ENCODE measurements at places on chromosomes 1 and 21.

DNA sequence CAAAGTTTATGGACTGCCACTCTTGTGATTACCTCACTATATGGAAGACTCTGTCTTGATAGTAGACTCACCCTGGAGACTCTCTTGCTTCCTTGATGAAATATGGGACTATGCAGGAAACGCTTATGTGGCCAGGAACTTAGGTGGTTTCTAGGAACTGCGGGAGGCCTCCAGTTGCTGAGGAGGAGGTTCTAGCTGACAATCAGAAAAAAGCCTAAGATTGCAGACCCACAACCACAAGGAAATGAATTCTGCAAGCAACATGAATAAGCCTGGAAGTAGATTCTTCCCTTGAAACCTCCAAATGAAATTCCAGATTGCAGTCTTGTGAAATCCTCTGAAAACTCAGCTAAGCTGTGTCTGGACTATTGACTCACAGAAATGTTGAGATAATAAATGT, 88.9 kb upstream of the COL11A1 start:
- no peak for DNase-seq

DNA sequence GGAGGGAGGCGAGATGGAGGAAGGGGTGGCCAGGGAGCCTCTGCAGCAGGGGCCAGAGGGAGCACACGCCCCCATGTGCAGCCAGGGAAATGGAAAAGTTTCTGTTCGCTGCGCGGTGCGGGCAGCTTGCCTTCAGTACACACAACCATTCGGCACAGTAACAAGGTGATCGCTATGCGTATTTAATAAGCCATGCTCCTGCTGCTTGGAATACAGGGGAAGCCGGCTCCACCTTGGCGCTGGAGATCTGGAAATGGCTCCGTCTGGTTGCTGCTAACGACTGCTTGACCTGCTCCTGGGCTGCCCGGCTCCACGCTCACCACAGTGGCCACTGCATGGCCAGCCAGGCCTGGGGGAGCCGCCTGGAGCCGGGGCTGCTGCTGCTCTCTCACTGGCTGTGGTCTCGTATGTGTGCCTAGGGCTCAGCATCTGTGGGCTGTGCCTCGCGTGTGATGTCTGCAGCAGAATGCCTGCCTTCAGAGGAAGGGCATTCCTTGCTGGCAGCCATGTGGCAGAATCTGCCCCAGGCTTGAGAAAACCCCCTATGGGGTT, 86.4 kb upstream of the ACTL8 start:
- no peak for DNase-seq

- no peak for DNase-seq
These were observed 15.7 kb upstream of the TMEM51 start for GRCh38 chr1:15137809-15138208.

GRCh38 chr1:207913951-207914350, 3.0 kb upstream of the CD34 start:
- no peak for DNase-seq

GRCh38 chr21:36929622-36930021, 36.8 kb downstream of the HLCS start:
- peak; percentile 58 for DNase-seq

GRCh38 chr1:56052041-56052440, 527.3 kb downstream of the PLPP3 start:
- DNase-seq: no peak

- peak; percentile 46 for DNase-seq
These were observed 780 bp downstream of the HIVEP3 start for GRCh38 chr1:41917835-41918449.

DNA sequence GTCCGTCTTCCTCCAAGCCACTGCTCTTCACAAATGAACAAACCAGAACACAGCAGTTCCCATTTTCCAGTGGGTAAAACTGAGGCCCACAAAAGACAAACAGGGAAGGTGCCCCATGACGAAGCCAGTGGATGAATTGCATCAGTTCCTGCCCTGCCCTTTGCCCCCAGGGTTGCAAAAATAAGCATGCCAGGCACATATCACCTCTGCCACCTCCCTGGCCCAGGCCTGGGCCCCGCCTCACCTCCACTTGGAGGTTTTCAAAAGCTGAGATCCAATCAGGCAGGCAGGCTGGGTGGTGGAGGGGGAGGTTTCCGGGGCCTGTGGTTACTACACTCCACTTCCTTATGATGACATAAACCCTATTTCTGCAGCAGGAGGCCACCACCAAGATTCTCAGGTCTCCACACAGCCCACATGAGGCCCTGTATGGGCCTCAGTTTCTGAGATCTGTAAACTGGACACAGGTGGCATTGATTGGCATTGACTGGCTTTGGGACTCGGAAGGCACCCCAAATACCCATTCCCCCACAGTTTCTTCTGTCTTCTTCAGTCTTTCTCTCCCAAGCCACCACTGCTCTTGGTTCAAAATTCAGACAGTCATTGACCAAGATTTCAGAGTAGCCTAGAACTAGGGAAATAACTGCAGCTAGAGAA, 4.1 kb downstream of the KIF21B start:
- no peak for DNase-seq

GRCh38 chr1:44072204-44072603, 40.9 kb upstream of the SLC6A9 start:
- DNase-seq: peak; percentile 48

DNA sequence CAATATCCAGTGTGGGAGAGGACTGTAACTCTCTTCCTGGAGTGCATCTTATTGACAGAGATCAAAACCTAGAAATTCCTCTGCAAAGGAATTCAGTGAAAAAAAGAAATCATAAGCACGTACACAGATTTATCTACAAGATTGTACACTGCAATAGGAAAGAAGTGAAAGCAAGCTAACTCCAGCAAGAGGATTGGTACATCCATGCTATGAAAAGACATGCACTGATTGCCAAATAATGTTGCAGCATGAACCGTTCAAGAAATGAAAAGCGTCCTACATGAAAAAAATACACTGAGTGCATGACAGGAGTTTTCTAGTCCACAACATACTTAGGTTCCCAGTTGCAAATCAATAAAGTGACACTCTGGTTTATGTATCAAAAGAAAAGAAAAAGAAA, 1.9 kb upstream of the MGST3 start:
- no peak for DNase-seq

DNA sequence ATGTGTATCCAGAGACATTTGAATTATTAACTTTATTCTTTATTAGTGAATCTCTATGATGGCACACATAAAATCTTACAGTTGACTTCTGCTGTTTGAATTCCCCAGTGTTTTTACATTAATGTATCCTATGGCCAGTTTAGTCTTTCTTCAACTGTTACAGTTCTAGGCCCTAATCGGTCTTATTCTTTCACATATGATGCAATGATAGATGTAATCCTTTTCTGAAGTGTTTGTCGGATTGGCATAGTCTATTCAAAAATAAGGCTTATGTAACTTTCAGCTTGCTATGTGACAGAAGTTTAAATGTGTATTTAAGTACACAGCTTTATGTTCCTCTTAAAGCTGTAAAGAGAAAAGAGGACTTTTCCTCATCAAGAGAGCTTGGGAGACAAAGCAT, 26.4 kb upstream of the KIAA1614 start:
- no peak for DNase-seq

- peak; percentile 81 for DNase-seq
These were observed 1.9 kb downstream of the ITPKB start for GRCh38 chr1:226736908-226737818.

- peak; percentile 77 for DNase-seq
These were observed 16.7 kb upstream of the ATP1B1 start for GRCh38 chr1:169089776-169090175.

DNA sequence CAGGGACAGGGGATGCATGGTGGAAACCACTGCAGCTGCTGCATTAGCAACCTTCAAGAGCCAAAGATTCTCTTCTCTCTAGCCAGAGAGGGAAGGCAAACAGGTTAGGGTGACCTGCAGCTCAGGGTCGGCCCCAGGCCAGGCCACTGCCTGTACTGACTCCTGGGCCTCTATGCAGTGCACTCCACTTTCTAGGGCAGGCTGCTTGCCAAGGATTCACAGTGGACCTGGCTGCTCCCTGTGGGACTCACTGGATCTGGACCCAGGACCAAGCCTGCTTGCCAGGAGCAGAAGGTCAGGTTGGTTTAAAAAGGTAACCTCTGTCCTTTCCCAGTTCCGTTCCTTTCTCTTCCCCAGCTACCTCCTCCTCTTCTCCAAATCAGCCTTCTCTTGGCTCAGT, 52.4 kb downstream of the HIVEP3 start:
- DNase-seq: no peak

DNA sequence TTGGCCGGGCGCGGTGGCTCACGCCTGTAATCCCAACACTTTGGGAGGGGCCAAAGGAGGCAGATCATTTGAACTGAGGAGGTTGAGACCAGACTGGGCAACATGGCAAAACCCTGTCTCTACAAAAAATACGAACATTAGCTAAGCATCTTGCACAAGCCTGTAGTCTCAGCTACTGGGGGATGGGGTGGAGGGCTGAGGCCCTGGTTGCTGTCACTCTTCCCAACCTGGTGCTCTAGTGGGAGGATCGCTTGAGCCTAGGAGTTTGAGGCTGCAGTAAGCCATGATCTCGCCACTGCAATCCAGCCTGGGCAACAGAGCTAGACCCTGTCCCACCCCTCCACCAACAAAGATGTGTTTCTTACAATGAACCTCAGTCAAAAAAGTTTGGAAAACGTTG, 2.8 kb downstream of the PHGDH start:
- DNase-seq: no peak

GRCh38 chr21:27108228-27108627, 141.3 kb upstream of the ADAMTS5 start:
- DNase-seq: no peak

DNA sequence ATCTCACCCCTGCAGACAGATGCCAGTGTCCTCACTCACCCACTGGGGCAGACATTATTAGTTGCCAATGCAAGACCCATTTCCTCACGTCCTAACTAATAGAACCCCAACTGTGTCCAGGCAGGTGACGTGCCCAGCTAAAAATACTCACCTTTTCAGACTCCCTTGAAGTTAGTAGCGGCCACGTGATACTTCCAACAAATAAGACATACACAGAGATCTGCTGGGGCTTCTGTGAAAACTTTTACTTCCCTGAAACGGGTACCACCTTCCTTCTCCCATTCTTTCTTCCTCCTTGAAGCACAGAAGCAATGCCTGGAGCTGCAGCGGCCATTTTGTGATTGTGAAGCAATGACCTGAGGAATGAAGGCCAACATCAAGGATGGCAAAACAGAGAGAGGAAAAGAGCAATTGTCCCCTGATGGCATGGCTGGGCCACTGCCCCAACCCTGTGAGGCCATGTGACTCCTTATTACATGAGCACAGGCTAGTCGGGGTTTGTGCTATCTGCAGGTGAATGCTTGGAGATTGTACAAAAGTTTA, 74.4 kb upstream of the TMPRSS2 start:
- no peak for DNase-seq

DNA sequence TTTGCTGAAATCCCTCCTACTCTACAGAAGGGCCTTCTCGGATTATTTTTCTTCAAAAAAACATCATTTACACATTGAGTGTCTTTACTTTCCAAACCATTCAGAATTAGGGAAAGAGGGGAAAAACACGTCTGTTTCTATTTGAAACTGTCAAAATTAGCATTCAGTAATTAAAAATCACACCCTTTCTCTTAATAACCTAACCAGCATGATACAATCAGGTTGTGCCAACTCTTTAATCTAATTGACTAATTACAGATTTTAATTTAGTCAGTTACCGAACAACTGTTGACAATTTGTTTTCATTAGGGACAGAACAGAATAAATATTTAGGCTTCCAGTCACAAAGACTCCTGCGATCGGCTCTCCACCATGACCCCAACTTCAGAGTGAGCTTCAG, 18.8 kb downstream of the SSBP3 start:
- DNase-seq: no peak

GRCh38 chr1:183093786-183094298, 70.6 kb downstream of the LAMC1 start:
- DNase-seq: no peak

- DNase-seq: no peak
These were observed 60.5 kb downstream of the BACE2 start for GRCh38 chr21:41228492-41228891.

DNA sequence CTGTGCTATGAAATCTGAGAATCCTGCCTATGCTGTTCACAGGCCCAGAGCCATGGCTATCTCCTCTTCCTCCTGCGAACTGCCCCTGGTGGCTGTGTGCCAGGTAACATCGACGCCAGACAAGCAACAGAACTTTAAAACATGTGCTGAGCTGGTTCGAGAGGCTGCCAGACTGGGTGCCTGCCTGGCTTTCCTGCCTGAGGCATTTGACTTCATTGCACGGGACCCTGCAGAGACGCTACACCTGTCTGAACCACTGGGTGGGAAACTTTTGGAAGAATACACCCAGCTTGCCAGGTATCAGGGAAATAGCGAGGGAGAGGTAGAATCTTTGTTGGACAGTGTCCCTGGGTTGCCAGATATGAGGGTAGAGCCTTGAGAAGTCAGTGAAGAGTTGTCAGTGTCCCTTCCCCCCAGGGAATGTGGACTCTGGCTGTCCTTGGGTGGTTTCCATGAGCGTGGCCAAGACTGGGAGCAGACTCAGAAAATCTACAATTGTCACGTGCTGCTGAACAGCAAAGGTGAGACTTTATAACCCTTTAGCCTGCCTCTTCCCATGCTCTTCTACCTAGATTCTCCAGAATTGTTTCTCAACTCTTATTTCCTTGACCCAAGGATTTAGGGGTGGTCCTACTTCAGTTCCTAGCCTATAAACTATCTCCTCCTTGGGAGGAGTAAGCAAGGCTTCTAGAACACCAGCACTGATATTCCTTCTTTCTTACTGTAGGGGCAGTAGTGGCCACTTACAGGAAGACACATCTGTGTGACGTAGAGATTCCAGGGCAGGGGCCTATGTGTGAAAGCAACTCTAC, 1.4 kb downstream of the NIT1 start:
- no peak for DNase-seq

- no peak for DNase-seq
These were observed 28.7 kb downstream of the LRRC71 start for GRCh38 chr1:156949127-156949526.

DNA sequence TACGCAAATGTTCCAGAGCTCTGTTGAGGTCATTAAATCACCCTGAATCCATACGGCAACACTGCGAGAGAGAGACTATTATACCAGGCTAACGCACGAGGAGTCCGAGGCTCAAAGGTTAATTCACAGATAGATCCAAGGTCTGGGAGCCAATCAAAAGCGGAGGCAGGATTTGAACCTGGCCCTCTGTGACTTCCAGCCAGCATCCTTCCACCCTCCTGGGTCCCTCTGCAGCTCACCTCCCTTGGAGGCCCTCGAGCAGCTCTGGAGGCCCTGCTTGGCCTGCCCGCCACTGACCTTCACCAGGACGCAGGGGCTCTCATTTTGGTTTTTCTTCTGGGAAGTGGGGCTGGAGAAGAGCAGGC, 42.1 kb downstream of the KIAA1614 start:
- DNase-seq: no peak

DNA sequence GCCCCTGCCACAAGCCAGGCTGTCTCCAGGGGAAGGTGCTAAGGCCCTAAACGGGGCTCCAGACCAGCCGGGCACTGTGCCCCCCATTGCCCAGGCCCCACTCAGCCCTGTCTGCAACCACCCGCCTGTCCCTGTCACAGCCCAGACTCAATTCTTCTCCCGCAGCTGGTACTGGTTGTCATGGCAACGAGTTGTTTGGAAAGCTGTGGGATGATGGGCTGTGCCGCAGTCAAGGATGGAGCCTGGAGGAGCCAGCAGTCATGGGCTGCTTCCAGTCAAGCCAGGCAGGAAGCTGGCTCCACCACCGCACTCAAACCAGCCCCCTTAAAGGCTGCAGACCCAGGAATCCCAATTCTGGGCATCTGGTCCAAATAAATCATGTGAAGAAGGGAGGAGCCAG, 4.2 kb downstream of the SPOCD1 start:
- peak; percentile 97 for DNase-seq
